ENCODE measurements at places on chromosomes 5 and 9.
A peak's percentile ranks its signal among the peaks of the same experiment; 100 is the strongest.

GRCh38 chr9:131396626-131397025 is 2.7 kb downstream of the PRRC2B start:
- DNase-seq, result no peak

DNA sequence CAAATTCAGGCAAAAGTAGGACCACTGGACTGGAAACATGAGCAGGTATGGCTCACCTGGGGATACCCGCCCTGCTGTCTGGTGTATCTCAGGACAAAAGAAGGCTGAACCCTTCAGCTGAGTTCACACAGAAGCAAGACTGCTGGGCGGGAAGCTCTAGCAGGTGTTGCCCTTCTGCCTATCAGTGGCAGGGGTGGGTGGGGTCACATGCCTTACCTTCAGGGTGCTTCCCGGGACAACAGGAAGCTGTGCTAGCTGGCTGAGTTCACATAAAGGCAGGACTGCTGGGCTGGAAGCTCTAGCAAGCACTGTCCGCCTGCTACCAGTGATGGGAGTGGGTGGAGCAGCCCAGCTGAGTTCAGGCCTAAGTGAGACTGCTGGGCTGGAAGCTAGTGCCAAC is 498.8 kb upstream of the ZNF608 start:
- no peak for DNase-seq

DNA sequence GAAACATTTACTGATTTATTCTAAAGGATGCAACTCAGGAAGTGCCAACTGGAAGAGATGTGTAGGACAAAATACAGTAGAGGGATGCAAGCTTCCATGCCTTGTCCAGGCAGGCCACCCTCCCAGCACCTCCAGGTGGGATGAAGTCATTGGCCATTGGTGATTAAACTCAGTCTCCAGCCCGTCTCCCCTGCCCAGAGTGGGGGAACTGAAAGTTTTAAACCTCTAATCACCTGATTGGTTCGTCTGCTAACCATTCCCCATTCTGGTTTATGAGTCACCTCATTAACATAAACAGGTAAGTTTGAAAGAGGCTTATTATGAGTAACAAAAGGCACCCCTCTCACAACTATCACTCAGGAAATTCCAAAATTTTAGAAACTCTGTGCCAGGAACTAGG is 8.1 kb downstream of the TNFAIP8 start:
- no peak for DNase-seq

GRCh38 chr5:143412661-143413342 is 9.3 kb upstream of the NR3C1 start:
- no peak for DNase-seq

DNA sequence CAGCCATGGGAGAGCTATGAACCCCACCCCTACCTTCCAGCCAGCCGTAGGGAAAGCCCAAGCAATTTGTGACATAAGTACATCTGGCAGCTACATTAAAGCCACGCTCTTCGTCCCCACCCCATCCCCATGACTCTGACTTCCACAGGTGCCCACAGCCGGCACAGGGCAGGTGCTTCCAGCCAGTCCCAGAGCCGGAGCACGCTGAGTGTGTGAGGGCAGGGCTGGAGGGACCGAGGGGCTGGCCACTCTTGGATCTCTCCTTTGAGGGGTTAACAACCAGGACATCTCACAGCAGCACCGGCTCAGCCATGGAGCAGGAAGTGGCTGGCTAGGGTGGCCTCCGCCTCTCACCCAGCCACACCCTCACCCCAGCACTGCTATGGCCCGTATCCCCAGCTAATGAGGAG is 2.4 kb upstream of the FAM78A start:
- no peak for DNase-seq

DNA sequence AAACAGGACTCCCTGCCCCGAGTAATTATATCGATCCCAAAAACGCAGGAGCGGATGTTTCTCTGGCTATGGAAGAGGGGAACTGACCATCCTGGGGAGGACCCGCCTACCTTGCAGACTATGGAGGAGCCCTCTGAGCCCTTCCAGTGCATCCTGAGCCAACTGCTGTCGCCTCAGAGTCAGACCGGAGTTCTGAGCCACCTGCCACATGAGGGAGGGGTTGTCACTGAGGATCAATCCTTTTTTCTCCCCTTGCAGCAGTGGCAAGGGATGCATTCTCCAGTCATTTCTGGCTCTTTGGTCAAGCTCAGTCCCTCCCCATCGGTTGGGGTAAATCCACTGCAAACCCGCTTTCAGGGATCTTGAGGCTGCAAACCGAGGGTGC is 709 bp downstream of the FANCG start:
- DNase-seq, result no peak

DNA sequence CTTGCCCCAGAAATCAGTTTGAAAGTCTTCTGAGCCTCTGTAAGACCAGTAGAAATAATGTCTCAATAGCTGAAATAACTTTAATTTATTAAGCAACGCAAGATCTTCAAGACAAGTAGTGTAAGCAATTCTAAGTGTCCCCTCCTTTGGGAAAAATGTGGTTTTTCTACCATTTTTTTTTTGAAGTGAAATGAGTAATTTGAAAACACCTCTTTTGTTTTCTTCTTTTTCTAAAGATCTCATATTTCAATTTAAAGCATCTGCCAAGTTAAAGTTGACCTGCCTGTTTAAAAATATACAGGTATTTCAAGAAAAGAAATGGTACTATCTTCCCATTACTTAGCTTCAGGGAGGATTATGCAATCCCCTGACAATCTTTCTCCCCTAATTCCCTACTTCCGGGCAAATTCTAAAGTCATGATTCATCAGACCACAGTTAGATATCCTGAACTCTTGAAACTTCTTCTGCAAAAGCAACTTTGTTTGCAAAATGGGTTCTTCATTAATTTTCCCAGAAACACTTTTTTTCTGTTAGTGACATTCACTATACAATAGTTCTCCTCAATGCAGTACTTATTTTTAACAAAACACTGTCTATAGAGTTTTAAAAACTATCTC is 7.8 kb upstream of the ANXA1 start:
- no peak for DNase-seq

DNA sequence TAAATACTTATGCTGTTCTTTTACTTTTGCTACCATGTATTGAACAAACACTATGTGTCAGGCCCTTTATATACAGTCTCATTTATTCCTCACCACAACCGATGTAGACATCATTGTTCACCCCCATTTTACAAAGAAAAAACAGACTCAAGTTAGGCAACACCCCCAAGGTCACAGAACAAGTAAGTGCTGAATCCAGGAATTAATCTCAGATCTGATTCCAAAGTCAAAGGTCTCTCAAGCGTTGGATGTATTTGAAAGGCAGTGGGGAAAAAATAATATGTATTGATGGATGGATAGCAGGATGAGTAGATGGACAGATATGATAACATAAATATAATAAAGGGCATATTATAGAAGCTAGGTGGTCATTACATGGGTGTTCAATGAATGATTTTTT is 85.1 kb upstream of the VLDLR start:
- DNase-seq, result no peak

GRCh38 chr5:175753536-175754402 is 95.9 kb downstream of the HRH2 start:
- DNase-seq, result no peak

DNA sequence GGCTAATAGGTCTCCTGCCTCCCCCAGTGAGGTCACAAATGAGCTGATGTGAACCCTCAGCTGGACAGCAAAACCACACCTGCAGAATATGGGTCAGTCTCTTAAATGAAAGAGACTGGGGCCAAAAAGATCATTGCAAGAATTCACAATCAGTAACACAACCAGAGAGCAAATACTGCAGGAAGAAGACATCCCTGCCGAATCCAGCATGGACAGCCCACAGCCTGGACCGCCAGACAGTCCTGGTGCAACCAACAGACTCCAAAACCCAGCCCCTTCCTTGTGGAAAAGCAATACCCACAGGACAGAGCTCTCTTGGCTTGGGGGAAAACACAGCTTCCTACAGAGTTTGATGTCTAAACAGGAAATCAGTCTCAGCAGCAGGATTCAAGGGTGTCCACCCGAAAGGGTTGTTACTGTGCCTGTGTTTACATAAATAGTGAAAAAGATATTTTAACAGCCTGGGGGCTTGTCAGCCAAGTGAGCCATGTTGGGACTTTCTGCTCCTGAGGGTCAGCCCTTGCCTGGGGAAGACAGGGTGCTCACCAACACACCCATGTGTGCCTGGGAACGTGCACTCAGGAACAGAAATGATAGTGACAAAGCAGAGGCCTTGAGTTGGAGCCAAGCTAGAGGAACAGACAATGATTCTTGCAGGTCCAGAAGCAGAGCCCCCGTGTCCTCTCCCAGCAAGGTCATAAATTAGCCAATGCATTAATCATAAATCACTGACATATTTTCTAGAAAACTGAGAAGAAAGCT is 106.2 kb downstream of the SEMA5A start:
- DNase-seq, result no peak

- DNase-seq, result no peak
Measured at GRCh38 chr9:136264031-136264430, 18.4 kb upstream of the QSOX2 start.

DNA sequence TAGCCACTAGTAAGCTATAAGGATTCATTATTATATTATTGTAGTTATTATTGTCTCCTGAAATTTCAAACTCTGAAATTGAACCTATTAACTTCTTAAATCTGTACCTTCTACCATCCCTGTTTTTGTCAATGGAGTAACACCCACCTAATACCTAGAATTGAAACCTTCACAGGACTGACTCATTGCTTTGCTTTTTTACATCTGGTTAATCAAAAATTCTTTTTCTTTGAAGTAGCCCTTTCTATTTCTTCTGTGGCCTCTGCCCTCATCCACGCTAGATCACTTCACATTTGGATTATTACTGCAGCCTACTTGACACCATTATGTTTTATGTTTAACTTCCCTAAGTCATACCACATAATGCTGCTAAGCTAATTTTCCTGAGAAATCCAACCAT is 35.6 kb downstream of the RBM27 start:
- DNase-seq, result no peak

DNA sequence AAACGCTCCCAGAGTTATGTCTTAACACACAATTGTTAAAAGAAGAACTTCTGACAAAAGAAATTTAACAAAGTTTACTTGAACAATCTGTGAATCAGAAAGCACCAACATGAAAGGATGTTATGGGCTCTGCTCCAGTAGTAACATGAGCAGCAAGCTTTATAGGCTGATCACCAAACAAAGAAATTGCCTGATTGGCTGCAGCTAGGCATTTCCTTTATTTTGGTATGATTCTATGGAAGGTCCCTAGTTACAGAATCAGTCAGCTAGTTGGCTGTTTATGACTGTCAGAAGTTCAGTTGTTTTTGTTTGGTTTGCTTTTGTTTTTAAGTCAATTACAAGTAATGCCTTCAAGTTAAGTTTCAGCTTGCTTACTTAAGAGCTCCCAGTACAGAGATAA is 102.4 kb upstream of the SMC2 start:
- DNase-seq, result no peak

DNA sequence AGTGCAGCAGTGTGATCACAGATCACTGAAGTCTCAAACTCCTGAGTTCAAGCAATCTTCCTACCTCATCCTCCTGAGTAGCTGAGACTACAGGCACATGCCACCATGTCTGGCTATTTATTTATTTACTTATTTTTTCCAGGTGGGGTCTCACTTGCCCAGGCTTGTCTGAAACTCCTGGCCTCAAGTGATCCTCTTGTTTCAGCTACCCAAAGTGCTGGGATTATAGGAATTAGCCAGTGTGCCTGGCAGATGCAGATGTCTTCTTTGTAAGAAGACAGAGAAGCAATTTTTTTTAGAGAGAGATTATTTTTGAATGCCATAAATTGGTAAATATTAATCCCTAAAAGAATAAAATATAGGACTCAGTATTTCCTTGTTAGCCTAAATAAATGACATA is 54.3 kb downstream of the CHSY3 start:
- DNase-seq, result no peak

GRCh38 chr9:109716631-109717030 is 63.4 kb upstream of the PALM2AKAP2 start:
- DNase-seq, result no peak

- no peak for DNase-seq
Measured at GRCh38 chr5:2565147-2565546, 186.3 kb downstream of the IRX2 start.

DNA sequence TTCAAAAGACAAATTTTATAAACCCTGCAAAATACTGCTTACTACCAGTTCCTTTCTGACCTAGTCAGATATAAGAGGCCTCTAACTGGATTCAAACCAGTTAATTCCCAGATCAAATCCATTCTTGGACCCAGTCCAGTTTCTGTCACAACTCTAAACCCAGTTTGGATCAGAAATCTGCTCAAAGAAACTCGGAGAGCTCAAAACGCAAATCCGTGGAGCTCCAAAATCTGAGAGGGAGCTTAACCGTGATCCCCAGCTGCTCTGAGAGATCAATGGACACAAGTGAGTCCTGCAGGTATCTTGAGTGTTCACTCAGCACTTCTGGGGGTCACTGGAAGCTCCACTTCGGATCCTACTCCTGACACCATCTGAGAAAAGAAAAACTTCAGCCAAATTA is 348.1 kb upstream of the PTGER4 start:
- DNase-seq, result no peak

GRCh38 chr5:101160002-101160401 is 256.9 kb upstream of the ST8SIA4 start:
- DNase-seq, result no peak

DNA sequence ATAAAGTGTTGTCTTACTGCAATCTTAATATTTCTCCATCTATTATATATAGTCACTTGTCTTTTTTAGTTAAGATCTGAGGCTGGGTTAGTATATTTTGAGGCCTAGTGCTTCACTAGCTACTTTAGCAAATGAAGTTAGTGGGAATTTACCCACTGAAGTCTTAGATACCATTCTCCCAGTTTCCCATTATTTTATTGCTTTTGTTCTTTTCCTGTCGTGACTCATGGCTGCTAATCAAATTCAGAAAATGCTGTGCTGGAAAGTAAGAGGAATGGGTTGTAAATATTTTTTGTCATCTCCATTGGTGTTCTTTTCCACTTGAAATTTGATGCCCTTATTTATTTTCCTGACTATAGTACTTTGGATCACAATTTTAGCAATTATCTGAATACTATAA is 14.2 kb downstream of the TCERG1 start:
- no peak for DNase-seq

GRCh38 chr5:369151-369868 is 47.8 kb downstream of the AHRR start:
- peak; percentile 26 for DNase-seq

GRCh38 chr9:116420993-116421538 is 266.0 kb upstream of the TRIM32 start:
- no peak for DNase-seq

GRCh38 chr9:109846776-109847175 is 66.8 kb downstream of the PALM2AKAP2 start:
- no peak for DNase-seq

DNA sequence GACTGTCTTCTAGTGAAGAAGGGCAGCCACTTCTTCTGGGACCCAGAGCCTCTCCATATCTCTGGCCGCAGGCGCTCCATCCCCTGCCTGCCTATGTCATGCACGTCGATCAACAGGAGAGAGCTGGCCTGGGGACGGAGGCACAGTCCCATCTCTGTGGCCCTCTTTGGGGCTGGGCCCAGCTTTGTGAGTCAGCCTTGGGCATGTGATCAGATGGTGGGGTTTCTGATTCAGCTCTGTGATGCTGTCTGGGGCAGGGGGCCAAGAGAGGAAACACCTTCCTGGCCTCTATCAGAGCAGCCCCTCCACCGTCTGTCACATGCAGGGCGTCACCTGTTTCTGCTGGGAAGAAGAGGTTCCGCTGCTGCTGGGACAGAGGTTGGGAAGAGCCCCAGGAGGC is 72.6 kb downstream of the MVB12B start:
- no peak for DNase-seq

- DNase-seq, result no peak
Measured at GRCh38 chr9:99255651-99256050, 33.6 kb downstream of the SEC61B start.
